ENCODE measurements at places on chromosomes 16 and 17.

- no peak for DNase-seq
Observed at GRCh38 chr17:27459433-27459832, 3.2 kb downstream of the KSR1 start.

- no peak for DNase-seq
Observed at GRCh38 chr17:14311981-14312380, 11.1 kb downstream of the HS3ST3B1 start.

DNA sequence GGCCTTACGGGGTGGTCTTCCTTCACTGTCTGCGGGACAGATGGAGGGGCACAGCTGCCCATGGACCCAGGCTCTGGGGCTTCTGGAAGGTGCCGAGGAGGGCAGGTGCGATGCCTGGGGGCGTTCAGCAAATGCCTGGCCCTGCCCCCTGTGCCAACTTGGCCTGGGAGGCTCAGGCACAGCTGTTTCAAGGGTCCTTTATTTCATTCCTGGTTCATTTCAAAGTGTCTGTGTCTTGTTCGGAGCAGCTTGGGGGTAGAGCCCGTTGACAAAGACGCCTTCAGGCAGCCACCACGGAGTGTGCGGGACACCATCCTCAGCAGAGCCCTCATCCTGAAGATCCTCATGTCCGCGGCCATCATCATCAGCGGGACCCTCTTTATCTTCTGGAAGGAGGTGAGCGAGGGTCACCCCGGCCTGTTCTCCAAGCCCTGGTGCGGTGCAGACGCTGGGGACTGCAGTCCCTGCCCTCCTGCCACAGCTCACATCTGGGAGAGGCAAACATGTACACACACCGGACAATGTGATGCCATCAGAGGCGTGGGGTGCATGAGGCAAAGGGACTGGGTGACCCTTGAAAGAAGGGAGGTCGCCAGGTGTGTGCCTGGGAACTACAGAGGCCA, 43.9 kb downstream of the MEAK7 start:
- no peak for DNase-seq

DNA sequence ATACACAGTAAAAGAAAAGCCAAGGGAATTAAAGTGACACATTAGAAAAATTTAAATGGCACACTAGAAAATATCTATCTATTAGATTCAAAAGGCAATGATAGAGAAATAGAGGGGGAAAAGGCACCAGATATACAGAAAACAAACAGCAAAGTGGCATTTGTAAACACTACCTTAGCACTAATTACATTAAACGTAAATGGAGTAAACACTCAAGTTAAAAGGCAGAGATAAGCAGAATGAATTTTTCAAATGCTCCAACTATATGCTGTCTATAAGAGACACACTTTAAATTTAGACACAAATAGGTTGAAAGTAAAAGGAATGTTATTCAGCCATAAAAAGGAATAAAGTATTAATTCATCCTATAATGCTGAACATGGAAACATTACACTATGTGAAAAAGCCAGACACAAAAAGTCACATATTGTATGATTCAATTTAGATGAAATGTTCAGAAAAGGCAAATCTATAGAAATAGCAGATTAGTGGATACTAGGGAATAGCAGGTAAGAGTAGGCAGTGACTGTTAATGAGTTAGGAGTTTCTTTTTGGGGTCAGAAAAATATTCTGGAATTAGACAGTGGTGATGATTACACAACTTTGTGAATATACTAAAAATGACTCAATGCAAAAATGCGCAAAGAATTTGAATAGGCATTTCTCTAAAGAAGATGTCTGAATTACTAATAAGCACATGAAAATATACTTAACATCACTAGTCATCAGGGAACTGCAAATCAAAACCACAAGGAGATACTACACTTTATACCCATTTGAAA, 92.4 kb downstream of the BRIP1 start:
- no peak for DNase-seq
